ENCODE measurements at places on chromosomes 3 and 15. TPM values are rescaled to one million over a fixed set of nuclear protein-coding genes. Genes with fewer than 3 reads are reported as not detected.

GRCh38 chr3:47007001-47007400, 27.5 kb downstream of the NBEAL2 start:
- DNase-seq: no peak

- DNase-seq: no peak
Measured at GRCh38 chr3:1609416-1609815, 489.2 kb upstream of the CNTN4 start.

- no peak for DNase-seq
Measured at GRCh38 chr15:86066174-86066834, 13.4 kb upstream of the AGBL1 start.

DNA sequence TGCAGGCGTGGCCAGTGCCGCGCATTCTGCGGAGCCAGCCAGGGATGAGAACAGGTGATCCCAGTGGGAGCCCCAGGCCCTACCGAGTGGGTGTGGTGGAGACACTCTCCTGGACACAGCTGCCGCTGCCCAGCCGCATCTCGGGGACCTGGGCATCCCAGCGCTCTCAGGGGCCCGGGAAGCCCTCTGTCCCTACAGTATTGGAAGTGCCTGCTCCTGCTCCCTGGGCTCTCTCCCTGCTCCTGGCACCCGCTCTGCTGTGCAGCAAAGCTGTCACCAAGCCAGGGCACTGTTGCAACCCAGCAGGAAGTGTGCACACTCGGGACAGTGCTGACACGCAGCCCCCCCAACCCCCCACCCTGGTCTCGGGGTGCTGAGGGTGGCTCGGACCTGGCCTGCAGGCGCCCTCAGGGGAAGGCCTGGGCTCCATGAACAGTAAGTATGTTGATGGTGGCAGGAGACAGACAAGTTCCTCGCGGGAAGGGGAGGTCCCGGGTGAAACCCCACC, 1177.4 kb upstream of the GBE1 start:
- DNase-seq: no peak

DNA sequence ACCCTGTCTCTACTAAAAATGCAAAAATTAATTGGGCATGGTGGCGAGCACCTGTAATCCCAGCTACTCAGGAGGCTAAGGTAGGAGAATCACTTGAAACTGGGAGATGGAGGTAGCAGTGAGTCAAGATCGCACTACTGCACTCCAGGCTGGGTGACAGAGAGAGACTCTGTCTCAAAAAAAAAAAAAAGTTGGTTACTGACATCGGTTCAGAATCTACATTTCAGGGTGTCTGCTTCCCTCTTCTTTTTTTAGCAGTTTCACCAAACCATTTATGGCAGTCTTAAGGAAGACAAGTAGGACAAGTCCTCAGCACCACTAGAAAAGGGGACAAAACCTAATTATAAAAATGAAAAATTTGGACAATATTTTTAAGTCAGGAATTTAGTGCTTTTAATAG, 3.3 kb upstream of the USP4 start:
- no peak for DNase-seq

- DNase-seq: no peak
Measured at GRCh38 chr3:24506966-24507775, 12.5 kb upstream of the THRB start.

GRCh38 chr3:34361921-34362320, 563.5 kb downstream of the PDCD6IP start:
- DNase-seq: no peak

DNA sequence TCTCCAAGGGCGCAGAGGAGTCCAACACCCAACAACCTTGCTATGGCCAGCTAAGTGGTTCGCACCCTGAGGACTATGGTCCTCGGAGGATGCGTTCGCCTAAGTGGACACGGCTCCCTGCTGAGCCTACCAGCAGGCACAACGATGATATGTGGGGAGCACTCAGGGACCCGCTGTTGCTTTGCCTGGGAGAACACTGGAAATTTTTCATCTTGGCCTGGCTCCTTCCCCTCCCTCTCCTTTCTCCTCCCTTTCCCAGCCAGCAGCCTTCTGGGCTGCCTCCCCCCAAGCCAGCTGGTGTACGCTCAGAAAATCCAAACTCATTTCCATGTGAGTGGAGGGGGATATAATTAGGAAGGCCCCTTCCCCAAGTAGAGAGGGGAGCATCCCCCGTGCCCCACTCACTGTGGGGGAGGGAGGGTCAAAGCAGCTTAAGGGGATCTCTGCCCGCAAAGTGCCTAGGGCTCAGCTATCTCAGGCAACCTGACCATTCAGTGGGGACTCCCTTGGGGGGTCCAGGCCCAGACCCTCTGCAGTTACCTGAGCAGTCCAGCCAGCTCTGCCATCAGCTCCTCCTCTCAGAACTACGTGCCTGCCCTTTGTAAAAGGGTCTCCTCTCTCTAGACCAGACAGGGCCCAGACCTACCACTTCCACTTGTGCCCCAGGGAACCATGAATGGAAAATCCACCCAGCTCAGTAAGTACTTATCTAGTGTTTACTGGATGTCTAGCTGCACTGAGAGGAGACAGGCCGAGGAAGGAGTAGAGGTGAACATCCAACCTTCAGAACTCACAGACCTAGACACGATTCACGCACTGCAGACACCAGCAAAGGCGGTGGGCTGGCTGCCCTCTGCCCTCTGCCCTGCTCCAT, 742 bp upstream of the SEMA7A start:
- DNase-seq: no peak

DNA sequence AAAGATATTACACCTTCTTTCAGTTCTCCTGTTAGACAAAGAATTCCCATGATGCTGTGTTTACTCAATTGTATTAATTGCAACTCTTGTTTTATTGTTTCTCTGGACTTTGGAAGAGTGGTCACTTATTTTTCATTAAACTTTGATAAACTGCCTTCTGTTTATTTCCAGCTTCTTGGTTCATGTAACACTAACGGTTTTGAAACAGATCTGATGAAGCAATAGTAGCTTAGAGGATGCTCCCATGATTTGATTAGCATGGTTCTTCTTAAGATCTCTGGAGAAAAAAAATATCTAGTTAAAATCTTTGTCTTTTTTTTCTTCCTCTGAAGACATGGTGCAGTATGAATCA, 90.1 kb downstream of the FNDC3B start:
- DNase-seq: no peak

DNA sequence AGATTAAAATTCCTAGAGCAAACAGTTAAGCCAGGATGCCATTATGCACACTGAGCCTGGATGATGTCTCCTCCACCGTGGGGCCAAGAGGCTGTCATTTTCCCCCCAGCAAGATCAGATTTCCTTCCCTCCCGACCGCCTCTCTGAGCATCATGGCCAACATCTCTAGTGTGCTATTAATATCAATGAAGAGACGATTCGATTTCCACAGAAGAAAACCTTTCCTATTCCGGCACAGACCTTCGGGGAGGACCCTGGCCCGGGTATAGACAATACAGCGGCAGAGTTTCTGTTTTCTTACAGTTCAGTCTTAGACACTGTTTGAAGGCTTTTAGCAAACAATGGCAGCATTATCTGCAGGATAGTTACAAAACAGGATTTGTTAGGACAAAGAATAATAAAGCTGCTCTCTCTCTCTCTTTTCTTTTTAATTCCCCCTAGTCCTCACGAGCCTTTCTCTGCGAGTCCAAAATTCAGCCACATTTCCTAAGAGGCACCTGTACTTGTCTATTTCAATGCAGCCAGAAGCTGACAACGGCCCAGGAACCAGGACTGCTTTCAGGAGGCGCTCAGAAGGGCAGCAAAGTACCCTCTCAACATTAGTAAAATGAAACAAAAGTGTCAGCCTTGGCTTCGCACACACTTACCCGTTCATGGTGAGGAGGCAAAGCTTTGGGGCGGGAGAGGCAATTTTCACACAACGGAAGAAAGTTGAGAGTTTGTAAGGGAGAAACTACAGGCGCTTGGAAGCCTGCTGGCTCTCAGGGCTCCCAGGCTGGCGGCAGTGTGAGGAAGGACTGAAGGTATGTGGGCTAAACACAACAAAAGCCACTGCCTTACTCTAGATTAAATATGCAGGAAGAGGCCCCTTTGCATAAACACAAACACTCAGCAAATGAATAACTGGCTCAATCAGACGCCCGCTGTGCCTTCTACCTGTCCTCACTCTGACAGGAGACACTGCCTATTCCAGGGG, 278.0 kb downstream of the FOXP1 start:
- no peak for DNase-seq

GRCh38 chr3:130572769-130573168, 55.8 kb downstream of the COL6A6 start:
- DNase-seq: no peak

DNA sequence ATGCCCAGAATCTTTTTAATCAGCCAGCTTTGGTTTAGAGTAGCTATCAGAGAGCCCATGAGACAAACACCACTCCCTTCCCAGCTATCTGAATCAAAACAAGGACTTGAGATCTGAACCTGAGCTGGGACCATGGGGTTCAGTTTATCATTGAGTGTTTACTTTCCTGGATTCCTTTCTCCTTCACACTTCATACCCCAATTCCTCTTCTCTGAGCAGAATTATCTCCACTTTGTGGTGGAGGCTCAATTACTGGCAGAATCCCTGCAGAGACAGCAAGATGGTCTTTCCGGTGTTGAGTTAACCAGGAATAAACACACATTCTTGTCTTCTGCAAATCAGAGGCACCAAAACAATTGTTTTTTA, 102.4 kb downstream of the RPL22L1 start:
- no peak for DNase-seq

DNA sequence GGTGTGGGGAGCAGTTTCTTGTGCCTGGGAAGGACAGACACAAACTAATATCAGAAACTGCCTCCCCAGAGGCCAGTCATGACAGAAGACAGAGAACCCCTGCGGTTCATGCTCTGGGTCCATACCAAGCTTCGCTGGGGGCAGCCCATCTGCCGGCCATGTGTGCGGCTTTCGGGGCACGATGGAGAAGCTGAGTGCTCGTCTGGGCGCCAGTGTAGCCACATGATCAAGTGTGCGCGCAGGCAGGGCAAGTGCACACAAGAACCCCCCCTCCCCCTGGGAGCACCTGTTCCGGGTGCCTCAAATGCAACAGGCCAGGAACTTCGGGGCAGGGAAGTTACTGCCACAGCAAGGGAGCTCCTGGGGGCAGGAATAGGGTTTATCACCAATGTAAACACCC, 1.8 kb downstream of the ADAMTS17 start:
- no peak for DNase-seq

DNA sequence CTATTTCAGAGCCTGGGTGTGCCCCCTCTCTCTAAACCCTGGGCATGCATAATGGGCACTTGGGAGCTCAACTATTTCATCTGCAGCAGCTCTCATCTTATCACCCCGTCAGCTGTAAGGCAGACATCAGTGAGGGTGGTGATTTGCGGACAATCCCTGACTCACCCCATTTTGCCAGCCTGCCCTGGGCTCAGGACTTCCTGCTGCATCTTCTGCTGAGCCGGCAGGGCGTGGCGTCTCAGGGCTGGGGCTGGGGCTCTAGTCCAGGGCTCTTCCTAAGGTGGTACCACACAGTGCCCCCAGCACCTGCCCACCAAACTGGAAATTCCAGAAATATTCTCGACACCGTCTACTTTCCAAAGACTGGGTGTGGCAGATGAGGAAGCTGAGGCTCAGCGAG, 925 bp upstream of the PSTPIP1 start:
- peak; percentile 79 for DNase-seq

DNA sequence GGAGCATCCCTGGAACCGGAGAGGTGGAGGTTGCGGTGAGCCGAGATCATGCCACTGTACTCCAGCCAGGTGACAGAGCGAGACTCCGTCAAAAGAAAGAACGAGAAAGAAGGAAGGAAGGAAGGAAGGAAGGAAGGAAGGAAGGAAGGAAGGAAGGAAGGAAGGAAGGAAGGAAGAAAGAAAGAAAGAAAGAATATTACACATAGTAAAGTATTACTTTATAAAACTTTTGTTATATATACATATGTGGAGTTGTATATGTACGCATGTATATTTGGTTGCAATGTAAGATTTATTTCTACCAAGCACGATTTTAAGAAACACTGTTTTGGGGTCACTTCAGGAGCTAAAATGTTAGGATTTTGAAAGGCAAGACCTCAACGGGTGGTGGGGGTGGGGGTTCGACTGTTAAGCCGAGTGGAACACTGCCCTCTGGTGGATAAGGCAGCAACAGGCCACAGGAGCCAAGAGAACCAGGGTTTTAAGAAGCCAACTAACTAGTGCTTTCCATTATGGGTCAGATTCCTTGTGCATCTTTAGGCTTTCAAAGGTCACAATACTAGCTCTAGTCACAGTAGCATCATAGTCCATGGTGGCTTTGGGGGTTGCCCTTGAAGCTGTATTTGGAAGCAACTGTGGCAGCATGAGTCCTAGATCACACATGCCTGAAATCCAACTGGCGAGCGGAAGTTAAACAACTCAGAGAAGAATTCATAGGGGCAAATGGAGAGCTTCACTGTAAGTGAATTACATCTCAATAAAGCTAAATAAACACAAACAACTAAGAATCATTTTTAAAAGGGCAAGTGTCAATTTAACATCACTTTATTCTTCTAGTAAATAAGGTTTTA, 22.5 kb downstream of the GLB1 start:
- DNase-seq: no peak

- DNase-seq: no peak
Measured at GRCh38 chr15:31245756-31246155, 80.9 kb upstream of the KLF13 start.

DNA sequence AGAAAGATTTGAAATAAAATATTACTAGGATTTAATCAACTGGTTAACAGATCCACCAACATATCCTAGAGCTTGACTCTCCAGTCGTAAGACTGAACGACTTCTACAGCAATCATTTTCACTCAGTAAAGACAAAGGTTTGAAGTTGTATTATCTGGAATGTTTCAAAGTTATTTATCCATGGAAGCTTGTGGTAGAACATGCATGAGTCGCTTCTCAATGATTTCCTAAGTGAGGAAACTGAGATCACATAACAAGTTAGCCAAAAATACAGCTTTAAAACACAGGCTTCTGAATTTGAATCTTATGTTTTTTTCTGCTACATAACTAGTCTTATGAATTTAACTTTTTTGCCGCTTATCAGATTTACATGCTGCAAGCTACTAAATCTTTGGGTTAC, 241.8 kb downstream of the FOXP1 start:
- DNase-seq: no peak

- no peak for DNase-seq
Measured at GRCh38 chr15:87123676-87124382, 1044.2 kb downstream of the AGBL1 start.

GRCh38 chr15:64634027-64634426, 141.4 kb downstream of the RBPMS2 start:
- DNase-seq: no peak

DCLK3 gene
- 0.18 TPM for total RNA-seq

TMEM87A gene
- 66.8 TPM for total RNA-seq

OSTN gene
- total RNA-seq: 2.0 TPM

ZNF710 gene
- total RNA-seq: 17.9 TPM

CHRM5 gene
- not detected for total RNA-seq

LRRC31 gene
- total RNA-seq: not detected

NR1I2 gene
- total RNA-seq: 0.12 TPM

ANP32A gene
- 76.1 TPM for total RNA-seq

TP63 gene
- total RNA-seq: 0.42 TPM

MUC20 gene
- total RNA-seq: 4.5 TPM

FBXL22 gene
- 16.3 TPM for total RNA-seq

RNF111 gene
- 28.0 TPM for total RNA-seq

CCDC80 gene
- 1,615 TPM for total RNA-seq
